ENCODE measurements at places on chromosomes 1 and 21.

DNA sequence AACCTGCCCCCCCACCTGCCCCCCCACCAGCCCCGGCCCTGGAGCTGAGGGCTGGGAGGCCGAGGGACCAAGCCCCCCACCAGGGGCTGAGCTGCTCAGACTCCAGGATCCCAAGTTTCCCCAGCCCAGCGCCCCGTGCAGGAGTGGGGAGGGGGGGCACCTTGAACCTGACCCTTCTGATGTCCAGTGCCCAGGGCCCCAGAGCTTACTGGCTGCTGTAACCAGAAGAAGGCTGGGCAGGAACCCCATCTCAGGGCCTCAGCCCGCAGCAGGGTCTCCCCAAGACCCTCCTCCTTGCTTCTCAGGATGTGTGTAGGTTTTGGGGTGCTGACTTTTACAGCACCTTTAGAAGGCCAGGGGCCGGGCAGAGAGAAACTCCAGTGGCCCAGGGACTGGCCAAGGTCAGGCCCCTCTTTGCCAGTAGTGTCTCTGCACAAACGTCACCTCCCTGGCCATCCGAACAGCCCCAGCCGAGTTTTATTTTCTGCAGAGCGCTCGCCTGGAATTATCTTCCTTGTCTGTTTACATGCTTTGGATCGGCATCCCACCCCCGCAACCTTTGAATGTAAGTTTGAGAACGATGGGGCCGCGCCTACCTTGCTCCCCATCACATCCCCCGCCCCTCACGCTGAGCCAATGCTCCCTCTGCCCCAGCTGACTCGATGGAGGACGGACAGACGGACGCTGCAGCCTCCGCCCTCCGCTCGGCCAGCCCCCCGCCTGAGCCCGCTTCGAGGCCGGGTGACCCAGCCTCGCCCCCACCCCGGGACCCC lies 70.1 kb upstream of the CASZ1 start:
- no peak for DNase-seq

DNA sequence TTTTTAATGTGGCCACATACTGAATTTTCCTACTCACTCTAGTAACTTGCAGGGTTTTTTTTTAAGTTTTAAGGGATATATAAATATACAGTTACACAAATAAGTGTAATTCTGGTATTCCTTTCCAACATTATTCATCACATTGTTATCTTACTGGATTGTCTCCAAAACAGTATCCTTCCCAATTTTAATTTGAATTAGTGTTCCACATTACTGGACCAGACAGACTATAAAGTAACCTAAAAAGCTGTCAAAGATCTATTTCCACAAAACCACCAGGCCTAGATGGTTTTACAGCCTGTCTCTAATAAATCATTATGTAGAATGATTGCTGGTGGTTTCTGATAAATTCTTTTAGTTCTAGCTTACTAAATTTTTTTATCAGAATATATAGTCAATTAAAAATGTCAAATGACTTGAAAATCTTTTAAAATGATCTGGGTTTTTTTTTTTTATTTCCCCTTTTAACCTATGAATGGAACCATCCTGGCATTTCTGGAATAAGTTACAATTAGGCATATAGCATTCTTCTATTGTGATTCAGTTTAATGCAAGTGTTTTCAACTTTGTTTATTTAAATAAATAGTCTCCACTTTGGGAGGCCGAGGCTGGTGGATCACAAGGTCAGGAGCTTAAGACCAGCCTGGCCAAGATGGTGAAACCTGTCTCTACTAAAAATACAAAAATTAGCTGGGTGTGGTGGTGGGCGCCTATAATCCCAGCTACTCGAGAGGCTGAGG lies 59.3 kb downstream of the PACC1 start:
- no peak for DNase-seq

DNA sequence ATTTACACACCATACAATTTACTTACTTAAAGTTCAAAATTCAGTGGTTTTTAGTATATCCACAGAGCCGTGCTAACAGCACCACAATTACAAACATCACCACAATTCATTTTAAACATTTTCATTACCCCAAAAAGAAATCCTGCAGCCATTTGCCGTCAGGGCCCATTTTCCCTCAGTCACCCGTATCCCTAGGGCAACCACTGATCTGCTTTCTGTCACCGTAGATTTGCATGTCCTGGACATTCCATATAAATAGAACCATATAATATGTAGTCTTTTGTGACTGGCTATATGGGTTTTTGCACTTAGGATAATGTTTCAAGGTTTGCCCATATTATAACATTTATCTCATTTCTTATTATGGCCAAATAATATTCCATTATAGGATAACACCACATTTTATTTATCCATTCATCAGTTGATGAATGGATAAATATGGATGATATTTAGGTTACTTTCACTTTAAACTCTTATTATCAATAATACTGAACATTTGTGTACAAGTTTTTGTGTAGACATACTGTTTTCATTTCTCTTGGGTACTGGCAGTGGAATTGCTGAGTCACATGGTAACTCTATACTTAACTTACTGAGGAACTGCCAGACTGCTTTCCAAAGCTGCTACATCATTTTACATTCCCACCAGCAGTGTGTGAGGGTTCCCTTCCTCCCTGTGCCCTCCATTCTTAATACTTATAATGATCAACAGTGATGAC lies 68.9 kb downstream of the ST3GAL3 start:
- DNase-seq = no peak

GRCh38 chr1:219050822-219051125 lies 122.9 kb upstream of the LYPLAL1 start:
- no peak for DNase-seq

GRCh38 chr21:39288987-39289386 lies 24.4 kb downstream of the BRWD1 start:
- no peak for DNase-seq

DNA sequence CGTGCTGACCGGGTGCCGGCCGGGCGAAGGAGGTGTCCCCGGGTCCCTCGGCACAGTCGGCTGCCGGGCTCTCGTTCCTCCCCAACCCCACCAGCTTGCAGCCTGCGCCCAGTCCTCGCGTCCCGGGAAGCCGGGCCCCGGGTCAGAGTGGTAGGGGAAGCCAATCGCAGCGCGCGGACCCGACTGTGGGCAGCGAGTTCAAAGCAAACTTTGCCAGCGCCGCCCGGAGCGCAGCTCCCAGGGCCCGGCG lies 328 bp downstream of the MYCL start:
- no peak for DNase-seq

- DNase-seq = no peak
These were observed 26.5 kb upstream of the KRTAP19-8 start for GRCh38 chr21:31064803-31065202.

DNA sequence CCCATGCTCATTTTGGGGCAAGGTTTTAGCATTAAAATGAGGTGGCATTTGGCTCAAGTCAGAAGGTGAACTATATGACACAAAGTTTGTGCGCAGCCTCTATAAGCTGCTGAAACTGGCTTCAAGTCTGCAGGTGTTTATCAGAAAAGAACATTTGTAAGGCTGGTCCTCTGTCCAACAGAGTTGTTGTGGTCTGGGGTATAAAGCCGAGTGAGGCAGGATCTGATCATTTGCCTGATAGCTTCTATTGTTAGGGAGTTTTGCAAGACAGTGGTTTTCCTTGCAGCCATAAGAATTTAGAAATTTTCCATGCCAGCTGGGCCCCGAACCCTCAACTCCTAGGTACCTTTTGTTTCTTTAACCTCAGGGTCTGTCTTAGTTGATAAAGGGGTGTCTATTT lies 130.8 kb downstream of the PGBD5 start:
- no peak for DNase-seq

DNA sequence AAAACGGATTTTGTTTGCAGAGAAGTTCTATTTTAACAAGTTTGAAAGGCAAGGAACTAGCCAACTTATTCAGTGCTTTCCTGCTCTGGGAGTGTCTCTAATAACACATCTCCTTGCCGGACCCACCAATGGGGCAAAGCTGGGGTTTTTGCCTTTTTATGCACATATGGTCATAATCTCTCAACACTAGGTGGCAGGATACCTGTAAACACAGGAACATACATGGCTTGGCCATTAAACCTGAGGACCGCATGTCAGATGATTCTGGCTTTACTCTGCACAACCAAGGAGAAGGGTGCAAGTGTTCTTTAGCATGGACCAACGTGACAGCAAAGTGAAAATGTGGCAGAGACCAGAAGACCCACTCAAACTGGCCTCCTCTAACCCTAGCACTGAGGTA lies 4.9 kb downstream of the TMEM9 start:
- no peak for DNase-seq

DNA sequence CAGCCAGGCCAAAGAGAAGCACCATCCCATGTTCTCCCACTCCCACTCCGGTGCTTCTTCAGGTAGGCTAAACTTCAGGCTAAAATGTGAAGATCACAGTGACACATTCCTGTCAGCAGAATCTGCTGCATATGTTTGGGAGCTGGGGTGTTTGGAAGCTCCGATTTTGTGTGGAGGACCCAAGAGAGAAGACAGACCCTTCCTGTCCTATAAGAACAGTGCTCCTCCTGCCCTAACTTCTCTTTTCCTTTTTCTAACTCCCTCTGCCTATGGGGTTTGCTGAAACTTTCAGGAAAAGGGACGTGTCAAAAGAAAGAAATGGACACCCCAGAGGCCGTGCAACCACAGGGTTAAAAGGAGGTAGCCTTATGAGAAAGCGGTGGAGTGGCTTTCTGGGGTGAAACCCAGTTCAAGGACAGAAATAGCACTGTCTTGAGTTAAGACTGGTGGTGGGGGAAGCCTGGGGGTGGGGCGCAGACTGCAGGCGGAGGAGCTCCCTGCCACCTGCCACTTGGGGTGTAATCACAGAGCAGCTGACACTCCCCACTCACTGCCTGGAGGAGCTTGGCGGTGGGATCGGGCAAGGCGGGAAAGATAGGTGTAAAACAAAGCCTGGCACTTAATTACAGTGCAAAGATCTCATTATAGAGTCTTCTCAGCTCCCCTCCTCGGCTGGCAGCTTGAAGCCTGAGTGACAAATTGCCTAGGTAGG lies 645 bp upstream of the TLR5 start:
- peak; percentile 38 for DNase-seq

DNA sequence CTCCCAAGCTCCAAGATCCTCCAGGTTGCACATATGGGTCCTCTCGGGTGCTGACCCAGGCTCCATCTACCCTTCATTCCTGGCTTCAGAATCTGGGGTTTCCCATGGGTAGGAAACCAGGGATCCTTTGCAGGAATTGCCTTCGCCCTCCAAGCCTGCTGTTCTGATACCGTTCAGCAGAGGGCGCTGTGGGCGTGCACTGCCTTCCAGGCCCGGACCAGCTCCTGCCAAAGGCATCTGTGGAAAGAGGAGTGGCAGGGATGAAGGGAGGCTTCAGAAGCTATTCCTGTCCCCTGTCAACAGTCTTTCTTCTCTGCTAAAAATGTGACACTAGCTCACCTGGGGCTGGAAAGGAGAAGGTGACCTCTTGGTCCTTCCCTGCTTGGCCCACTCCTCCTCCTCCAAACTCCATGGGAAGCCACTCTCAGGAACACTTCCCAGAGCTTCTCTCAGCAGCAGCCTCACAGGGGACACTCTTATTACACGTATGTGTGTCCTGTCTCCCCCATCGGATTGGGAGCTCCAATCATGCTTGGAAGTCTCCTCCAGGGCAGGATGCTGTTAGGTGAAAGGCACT lies 71.2 kb downstream of the VWA5B1 start:
- no peak for DNase-seq

- no peak for DNase-seq
These were observed 42.0 kb downstream of the PCSK9 start for GRCh38 chr1:55081188-55081904.

GRCh38 chr21:38937844-38938243 lies 132.1 kb downstream of the ETS2 start:
- no peak for DNase-seq

DNA sequence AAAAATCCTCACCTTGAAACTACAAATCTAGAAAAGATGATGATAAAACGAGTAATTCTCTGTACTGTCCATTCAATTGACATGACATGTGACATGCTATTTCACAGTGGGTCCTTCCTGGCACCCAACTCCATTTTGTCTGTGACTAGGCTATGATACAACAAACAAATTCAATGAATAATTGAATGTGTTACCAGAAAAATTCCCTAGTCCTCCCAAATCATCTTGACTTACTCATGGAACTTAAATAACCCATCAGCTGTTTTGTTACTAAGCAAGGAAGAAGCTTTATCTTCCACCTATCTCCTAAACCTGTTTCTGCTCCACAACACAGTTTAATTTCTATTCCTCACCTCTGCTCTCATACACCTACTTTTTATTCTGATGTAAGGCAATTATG lies 30.4 kb downstream of the B3GALNT2 start:
- DNase-seq = no peak

GRCh38 chr1:150558761-150559655 lies 9.8 kb downstream of the ADAMTSL4 start:
- no peak for DNase-seq

GRCh38 chr1:154191990-154192461 lies at the start of gene TPM3:
Gene TPM3 (minus strand): TSS chr1:154192100. CDS start chr1:154192018, 82 bp downstream.
- DNase-seq = no peak

DNA sequence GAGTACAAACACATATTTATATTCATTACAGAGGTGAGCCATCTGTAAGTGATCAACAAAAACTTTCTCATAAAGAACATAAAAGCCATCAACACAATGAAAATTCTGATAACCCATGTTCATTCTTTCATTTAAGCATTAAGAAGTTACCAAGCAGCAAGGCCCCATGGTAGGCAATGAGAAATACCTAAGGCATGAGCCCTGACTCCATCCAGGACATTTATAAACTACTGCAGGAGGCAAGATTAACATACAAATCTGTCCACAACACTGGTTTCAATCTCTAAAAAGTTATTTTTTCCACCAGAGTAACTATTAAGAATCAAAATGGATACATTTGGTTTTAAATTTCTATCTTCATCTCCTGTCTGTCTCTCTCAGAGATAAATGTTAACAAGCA lies 76.1 kb downstream of the SIPA1L2 start:
- no peak for DNase-seq

GRCh38 chr1:153238527-153238926 lies 21.0 kb upstream of the LORICRIN start:
- no peak for DNase-seq

- DNase-seq = no peak
These were observed 171.0 kb downstream of the BRINP2 start for GRCh38 chr1:177341773-177342172.

DNA sequence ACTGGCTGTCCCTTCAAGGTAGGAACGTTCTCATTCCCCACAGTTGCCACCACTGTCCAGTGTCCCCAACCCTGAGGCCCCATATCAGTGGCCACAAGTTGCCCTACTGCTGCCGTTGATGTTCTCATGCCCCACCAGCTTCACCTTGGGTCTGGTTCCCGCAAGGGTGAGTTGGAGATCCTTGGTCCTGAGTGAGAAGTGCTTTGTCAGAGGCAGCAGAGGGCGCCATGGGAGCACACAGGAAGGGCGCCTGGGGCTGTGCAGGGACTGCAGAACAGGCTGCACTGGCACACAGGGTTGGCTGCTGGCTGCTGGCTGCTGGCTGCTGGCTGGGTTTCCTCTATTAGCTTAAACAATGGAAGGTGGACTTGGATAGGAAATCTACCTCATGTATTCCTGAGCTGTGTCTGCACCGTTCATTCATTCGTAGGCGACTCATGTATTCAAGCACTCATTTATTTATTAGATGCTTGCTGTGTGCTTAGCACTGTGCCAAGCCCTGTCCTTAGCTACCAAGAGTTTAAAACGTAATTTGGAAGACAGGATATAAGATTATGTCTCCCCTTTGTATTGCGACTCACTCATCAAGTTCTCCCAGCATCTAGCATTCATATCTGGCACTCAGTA lies 2.1 kb upstream of the S100A9 start:
- peak; percentile 26 for DNase-seq

Data from CD4-positive, alpha-beta T cell treated with Interleukin-6 at 100 ng/mL for 8 hours (primary cell).